ENCODE measurements at places on chromosomes 7 and 10.

- DNase-seq, result peak; percentile 11
Observed at GRCh38 chr10:7667262-7668141, 736 bp upstream of the ITIH5 start.

DNA sequence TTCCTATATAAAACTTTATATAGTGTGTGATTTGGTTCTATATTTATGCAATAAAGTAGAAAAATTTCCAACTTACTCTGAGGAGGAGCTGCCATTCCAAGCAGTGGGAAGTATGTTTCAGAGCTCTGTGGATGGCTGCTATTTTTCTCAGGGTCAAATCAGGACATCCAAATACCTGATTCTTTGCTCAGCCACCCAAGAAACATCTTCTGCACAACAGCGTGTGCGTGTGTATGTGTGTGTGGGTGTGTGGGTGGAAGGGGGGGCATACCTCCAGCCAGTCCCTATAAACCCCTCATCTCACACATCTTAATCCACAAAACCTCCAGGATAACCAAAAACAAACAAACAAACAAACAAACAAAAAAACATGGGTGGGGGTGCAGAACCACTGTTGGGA, 66.3 kb upstream of the EMX2 start:
- DNase-seq, result no peak

- DNase-seq, result no peak
Observed at GRCh38 chr7:24419511-24419910, 135.5 kb downstream of the NPY start.

- no peak for DNase-seq
Observed at GRCh38 chr7:106812027-106812643, 52.9 kb upstream of the PIK3CG start.

DNA sequence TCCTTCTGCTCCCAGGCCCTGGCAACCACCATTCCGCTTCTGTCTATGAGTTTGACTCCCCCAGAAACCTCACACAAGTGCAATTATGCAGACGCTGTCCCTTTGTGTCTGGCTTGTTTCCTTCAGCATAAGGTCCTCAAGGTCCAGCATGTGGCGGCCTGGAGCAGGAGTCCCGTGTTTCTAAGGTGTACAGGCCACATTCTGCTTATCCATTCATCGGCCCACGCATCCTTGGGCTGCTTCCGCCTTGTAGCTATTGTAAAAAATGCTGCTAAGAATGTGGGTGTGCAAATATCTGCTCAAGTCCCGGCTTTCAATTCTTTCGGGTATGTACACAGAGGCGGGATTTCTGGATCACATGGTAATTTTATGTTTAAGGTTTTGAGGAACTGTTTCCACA, 38.2 kb downstream of the ESYT2 start:
- DNase-seq, result no peak

DNA sequence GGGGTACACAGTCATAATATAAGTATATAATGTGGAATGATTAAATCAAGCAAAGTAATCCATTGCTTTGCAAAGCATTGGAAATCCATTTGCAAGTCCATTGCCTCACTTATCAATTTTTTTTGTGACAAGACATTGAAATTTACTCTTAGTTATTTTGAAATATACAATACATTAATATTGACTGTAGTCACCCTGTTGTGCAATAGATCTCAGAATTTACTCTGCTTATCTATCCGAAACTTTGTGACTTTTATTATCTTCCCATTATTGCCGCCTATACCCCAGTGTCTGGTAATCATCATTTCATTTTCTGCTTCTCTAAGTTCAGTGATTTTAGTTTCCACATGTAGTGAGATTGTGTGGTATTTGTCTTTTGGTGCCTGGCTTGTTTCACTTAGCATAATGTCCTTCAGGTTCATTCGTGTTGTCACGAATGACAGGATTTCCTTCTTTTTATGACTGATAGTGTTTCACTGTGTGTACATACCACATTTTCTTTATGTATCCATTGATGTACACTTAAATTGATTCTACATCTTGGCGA, 5.8 kb downstream of the MALRD1 start:
- no peak for DNase-seq

- DNase-seq, result no peak
Observed at GRCh38 chr10:31604096-31604495, 285.1 kb downstream of the ZEB1 start.

GRCh38 chr10:3468919-3469638, 296.5 kb upstream of the PITRM1 start:
- no peak for DNase-seq
